IMR-90 (cell line): ENCODE measurements at places on chromosomes 6 and 20. TPM values are rescaled to one million over a fixed set of nuclear protein-coding genes. Genes with fewer than 3 reads are reported as not detected.

- no peak for DNase-seq
Observed at GRCh38 chr6:76162811-76163210, 90.3 kb upstream of the IMPG1 start.

- no peak for DNase-seq
Observed at GRCh38 chr6:47375426-47375825, 65.7 kb upstream of the TNFRSF21 start.

Gene PTGIS
- total RNA-seq = 1.1 and 1.6 TPM in 2 replicates

Gene TXLNB
- under 0.01 TPM in 2 replicates for total RNA-seq

- no peak for DNase-seq
Observed at GRCh38 chr20:55116598-55116997, 641.2 kb downstream of the DOK5 start.

DNA sequence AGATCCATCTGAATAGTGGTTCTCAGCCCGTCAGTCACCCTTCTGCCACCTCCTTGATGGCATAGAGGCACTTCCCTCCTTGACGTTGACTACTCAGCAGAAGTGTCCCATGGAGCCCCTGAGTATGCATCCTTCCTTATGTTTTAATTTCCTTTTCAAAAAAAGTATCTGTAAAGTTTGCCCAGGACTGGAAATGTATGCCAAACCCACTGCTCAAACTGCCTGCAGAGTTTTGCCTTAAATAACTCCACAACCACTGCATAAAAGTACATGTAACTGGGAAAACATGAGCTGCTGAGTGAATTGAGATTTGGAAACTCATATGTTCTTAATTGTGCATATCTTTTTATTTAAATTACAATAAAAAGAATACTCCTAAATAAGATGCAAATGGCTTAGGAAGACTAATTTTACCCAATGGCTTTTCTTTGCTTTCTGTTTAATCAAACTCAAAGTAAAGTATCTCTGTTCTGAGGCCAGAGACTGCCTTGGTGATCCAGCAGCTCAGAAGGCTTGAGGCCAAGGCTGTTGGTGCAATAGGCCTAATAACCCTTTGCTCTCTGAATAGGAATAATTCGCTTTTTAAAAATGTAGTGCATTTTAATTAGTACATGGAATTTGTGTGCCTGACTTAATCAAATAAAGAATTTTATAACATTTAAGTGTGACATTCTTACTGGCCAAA is 90.4 kb downstream of the FNDC1 start:
- DNase-seq = no peak

Gene RRP36
- 106 and 114 TPM in 2 replicates for total RNA-seq

Gene TMX4
- 13.6 and 17.8 TPM in 2 replicates for total RNA-seq

Gene TRIM10
- total RNA-seq = not detected in 2 replicates

DNA sequence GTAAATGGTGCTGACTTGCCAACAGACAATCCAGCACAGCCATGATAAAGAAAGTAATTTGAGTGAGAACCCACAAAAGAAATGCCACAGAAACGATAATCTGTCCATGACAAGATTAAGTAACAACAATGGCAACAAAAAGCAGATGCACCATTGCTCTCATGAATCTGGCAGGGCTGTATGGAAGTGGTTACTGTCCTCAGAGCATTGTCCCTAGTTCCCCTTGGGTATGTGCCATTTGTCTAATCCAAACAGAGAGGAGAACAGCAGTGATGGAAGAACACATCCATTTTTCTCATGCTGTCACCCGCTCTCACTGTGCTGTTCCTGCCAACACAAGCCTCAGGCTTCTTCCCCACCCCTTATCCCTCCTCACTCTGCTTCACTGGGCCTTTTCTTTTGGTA is 65.8 kb downstream of the REV3L start:
- DNase-seq = peak; percentile 17

DNA sequence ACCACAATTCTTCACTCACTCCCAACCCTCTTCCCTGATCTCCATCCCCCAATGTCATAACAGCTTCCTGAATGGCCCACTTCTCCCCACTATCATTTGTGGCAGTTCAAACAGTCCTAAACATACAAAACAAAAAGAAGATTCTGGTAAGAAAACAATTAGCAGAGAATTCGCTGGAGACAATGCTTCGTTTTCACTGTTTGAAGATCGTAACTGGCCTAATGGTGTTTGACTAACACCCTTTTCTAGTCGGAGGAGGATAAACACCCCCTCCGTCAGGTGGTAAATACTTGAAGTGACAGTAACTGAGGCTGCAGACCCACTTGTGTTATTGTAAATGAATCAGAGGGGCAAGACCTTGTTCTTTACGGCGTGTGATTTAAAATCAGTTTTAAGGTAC is 3.8 kb downstream of the EYA2 start:
- DNase-seq = no peak

DNA sequence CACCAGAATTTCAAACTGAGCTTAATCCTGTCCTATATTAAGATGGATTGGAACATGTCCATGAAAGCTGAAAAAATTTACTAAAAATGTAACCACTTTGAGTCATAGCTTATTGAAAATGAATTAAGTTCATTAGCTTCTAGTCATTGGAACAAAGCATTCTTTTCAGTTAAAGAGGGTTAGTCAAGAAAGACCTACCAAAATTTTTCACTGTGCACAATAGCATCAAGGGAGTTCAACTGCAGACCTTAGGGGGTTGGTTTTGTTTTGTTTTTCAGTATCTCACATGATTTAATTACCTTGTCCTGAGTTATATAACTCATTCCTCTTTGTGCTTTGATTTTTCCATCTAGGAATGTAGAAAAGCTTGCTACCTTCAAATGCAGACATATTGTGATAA is 2.8 kb downstream of the SLC2A12 start:
- no peak for DNase-seq

DNA sequence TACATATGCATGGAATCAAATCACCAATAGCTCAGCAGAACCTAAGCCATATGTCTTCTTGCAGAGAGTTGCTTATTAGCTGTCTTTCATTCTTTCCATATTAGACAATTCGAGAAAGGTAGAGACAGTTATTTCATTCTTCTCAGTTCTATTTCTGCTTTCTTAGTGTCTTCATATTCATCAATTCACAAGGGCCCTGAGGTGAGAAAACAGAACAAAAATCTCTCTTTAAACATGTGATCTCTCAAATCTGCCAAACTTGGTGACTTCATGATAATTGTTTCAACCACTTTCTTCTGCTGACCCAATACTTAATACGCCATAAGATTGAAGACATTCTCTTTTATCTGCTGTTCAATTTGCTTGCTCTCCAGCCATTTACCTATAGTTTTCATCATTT is 229.7 kb upstream of the MARCKS start:
- no peak for DNase-seq

Gene CNR1
- total RNA-seq = not detected in 2 replicates

DNA sequence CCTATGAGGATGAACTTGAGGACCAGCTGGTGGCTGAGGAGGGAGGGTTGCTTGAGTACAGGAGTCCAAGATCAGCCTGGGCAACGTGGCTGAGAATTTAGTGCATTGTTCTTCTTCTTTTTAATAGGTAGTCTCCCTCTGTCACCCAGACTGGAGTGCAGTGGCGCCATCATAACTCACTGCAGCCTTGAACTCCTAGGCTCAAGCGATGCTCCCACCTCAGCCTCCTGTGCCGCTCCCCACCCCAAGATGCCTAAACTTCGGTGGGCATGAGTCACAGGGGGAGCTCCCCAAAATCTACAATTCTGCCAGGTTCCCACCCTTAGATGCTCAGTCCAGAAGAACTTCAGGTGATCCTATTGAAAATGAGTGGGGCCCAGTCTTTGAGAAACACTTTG is 21.4 kb downstream of the FAM50B start:
- no peak for DNase-seq

Gene GRIK2
- total RNA-seq = 15.2 and 15.8 TPM in 2 replicates

DNA sequence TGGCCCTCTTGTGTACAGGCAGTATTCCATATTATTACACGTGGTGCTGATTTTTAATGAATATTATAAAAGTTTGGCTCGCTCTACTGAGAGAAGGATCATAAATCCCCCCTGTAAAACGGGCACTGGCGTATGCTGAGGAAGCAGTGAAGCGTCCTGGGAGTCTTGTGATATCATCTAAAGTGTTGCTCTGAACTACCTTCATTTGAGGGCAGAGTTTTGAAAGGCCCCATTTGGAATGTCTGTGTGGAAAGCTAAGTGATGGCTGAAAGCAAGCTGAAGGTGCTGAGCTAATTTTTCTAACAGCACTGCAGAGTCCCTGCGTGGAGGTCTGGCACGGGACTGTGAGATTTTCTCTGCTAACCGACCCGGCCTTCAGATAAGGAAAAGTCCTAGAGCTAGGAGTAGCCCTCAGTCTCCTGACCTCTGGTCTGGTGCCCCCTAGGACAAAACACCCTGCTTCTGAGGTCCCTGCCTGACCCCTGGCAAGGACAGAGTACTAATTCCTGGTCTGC is 1.3 kb upstream of the BACH2 start:
- no peak for DNase-seq

- no peak for DNase-seq
Observed at GRCh38 chr6:53825532-53826321, 30.9 kb downstream of the LRRC1 start.

DNA sequence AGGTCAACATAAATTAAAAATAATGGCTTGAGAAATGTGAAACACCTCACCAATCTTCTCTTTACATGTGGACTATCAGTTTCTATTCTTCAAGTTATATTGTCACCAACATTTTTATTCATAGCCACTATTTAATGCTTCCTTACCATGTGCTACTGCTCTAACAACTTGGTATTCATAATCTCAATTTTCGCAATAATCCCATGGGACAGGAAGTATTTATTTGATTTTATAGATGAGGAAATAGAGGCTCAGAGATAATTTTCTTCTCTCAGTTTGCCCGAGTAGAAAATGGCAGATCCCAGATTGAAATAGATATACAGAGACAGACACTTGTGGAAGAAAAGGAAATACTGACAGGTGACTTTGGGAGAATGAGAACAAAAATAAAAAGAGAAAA is 66.6 kb downstream of the FAM83B start:
- no peak for DNase-seq

DNA sequence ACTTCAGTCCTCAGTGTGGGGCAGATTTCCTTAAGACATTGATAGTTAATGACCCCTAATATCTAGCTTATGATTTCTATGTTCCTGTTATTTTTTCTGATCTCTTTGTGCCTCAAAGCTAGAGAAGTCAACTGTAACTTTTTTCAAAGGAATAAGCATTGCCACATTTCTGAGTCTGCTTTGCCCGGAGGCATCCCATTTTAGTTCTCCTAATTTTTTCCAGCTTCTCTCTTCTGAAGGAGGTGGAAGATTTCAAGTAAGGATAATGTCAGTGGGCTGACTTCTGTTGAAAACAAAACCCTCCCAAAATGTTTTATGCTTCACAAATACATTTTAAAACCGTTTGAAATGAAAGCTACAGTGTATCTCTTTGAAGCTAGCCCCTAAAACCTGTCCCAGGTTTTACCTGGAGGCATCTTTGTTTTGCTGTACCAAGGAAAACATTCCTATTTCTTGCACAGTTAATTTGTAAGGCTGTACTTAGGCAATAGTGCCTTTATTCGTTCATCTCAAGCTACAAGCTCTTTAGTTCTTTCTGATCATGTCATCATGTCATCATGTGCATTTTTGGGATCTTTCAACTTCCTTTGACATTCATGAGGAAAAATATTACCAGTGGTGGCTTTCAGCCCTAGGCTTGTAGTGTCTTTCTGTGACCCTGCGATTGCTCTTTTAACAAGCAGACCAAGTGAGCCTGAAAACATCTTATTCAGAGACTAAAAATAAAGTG is 45.7 kb downstream of the TSPYL4 start:
- DNase-seq = no peak

DNA sequence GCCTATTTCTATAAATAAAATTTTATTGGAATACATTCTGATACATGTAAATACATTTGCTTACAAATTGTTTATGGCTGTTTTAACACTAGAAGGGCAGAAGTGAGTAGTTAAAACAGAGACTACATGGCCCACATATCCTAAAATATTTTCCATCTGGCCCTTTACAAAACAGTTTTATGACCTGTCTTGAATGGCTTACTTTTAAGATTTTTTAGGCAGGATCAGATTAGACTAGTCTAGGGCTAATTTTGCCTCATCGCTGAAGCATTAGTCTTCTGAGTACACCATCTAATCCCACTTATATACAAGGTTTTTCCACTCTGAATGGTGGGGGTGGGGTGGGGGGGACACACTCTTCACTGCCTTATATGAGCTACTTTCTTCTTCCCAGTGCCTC is 27.1 kb downstream of the PLAGL1 start:
- no peak for DNase-seq

DNA sequence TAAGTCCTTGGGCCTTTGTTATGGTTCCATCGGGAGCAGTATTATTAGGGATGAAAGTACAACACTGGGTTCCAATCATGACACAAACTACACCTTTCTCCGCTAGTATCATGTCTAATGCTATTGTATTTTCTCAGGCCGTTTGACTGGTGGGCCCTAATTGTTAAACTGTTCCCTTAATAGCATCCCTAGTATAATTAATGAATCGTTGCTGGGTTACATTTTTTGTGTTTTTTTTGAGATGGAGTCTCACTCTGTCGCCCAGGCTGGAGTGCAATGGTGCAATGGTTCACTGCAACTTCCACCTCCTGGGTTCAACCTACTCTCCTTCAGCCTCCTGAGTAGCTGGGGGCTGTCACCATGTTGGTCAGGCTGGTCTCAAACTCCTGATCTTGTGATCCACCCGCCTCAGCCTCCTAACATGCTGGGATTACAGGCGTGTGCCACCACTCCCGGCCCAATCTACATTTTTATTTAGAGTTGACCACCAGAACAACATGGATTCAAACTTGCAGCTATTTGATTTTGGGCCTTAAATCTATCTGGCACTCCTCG is 4.1 kb upstream of the ZNFX1 start:
- no peak for DNase-seq

- DNase-seq = no peak
Observed at GRCh38 chr6:3221578-3221977, 5.9 kb downstream of the TUBB2B start.

- peak; percentile 29 for DNase-seq
Observed at GRCh38 chr6:44009425-44010321, 117.6 kb downstream of the MRPL14 start.

- DNase-seq = no peak
Observed at GRCh38 chr6:16007146-16007545, 121.7 kb upstream of the MYLIP start.

DNA sequence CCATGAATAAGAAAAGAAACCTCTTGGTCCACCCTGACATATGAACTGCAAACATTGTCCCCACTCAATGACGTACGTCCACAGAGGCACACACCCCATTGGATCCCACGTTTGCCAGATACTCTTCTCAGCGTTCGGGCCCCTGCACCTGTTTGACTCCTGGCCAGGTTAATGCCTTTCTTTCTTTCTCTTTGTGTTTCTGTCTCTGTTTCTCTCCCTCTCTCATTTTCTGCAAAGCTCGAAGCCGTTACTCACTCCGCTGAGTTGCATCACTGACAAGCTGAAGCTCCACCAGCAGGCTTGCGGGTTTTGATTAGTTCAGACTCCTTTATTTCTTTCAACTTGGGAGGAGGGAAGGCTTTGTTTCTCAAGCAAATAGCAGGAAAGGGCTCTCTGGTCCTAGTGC is 135.5 kb upstream of the SUPT3H start:
- no peak for DNase-seq

- DNase-seq = no peak
Observed at GRCh38 chr6:118680452-118681095, 29.2 kb upstream of the CEP85L start.

Gene MCHR2
- not detected in 2 replicates for total RNA-seq

Gene RIPPLY2
- not detected in 2 replicates for total RNA-seq

Gene VTA1
- 104 and 120 TPM in 2 replicates for total RNA-seq

GRCh38 chr6:37861452-37861851 is 41.9 kb downstream of the ZFAND3 start:
- no peak for DNase-seq

GRCh38 chr6:160859822-160860221 is 131.7 kb upstream of the MAP3K4 start:
- no peak for DNase-seq

- DNase-seq = no peak
Observed at GRCh38 chr6:83905648-83906047, 46.2 kb downstream of the CYB5R4 start.

GRCh38 chr6:168042426-168043192 is 36.4 kb downstream of the FRMD1 start:
- no peak for DNase-seq
